Activated CD4-positive, CD25-positive, alpha-beta regulatory T cell treated with anti-CD3 and anti-CD28 coated beads, Interleukin-2, amount 50 U/mL, for 24 hours (primary cell): ENCODE measurements at places on chromosomes 5 and 9.

- ATAC-seq: no peak
Observed at GRCh38 chr5:168851902-168852321, 272.7 kb upstream of the PANK3 start.

DNA sequence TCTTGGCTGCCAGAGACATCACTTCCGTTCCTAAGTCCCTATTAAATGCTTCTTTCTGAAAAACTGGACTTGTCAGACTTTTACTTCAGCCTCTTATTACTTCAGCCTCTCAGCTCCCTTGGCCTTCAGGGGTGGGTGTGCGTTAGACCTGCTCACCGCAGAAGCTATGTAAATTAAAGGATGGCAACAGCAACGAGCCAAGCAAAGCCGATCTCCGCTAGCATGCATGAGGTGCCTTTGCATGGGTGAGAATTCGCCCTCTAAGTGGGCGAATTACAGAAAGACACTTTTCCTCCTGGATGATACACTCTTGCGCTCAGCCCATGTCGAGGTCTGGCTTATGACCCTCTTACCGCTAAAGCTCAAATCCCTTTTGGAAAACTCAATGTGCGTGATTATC lies 10.9 kb upstream of the IL3 start:
- ATAC-seq: no peak

- no peak for ATAC-seq
Observed at GRCh38 chr5:96455789-96456188, 22.7 kb upstream of the PCSK1 start.

- ATAC-seq: no peak
Observed at GRCh38 chr5:93532370-93532769, 48.6 kb downstream of the NR2F1-AS1 start.

DNA sequence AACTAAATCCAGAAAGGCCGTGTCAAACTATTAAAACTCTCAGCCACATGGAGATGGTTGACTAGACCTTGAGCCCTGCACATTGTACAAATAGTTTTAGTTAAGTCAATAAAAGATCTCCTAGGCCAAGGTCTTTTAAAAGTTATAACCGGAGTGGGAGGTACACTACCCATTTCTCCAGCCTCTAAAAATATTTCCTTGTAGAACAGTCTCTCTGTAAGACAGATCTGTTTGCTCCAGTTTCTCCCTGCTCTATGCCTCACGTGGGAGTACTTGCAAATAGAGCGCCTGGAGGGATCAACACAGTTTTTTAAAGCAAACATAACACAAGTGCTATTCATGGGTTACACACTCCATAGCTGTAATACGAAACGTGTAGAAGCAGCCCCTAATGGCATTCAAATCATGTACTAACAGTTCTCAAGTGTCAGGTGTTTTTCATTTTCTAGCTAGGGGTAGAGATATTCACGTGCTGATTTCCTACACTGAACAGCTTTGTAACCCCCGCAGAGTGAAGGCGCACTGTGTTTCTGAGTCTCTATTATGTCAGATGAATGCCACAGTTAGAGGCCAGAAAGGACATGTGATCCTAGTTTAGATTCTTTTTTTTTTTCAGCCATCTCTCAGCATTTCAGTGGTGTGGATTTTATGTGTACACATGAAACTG lies 703.4 kb upstream of the GRAMD2B start:
- no peak for ATAC-seq

- ATAC-seq: no peak
Observed at GRCh38 chr9:112849363-112849922, 41.2 kb downstream of the SLC46A2 start.

DNA sequence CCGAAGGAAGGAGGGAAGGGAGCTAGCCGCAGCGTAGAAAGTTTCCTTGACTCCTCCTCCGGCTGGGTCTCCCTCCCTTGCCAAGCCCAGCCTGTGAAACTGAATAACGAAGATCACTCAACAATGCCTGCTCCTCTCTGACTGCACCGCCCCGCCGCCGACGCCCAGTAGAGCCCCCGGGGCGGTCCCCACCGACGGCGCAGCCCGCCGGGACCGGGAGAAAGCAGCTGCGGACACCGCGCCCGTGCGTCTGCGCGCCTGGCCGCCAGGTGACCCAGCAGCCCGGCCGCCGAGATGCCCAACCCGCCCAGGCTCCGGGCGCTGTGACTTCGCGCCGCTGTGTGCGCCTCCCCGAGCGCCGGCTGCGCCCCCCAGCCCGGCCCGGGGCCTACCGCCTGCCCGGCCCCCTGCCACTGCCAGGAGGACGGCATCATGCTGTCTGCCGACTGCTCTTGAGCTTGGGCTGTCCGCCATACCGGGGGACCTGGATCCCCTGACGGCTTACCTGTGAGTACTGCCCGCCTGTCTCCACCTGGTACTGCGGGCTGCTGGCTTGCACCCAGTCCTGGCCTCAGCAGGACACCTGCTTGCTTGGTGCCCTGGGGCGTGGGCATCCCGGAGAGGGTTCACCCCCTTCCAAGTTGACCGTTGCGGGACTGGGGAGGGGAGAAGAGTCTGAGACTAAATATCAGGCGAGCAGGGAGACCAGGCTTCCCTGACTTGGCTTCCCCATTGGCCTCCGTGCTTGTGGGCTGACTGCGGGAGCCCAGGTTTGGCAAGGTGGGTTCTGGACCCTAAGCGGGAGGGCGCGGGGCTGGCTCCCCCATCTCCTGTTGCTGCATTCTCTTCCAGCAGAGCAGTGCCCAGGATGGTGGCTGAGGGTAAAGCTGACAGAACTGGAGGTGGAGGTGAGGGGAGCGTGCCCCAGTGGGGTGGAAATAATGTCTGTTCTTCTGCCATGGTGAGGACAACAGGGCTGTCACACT lies 26.2 kb upstream of the SPTLC1 start:
- peak; percentile 27 for ATAC-seq

- ATAC-seq: no peak
Observed at GRCh38 chr5:172901012-172901780, 58.0 kb upstream of the RPL26L1 start.
